ENCODE measurements at places on chromosomes 13 and 19.

DNA sequence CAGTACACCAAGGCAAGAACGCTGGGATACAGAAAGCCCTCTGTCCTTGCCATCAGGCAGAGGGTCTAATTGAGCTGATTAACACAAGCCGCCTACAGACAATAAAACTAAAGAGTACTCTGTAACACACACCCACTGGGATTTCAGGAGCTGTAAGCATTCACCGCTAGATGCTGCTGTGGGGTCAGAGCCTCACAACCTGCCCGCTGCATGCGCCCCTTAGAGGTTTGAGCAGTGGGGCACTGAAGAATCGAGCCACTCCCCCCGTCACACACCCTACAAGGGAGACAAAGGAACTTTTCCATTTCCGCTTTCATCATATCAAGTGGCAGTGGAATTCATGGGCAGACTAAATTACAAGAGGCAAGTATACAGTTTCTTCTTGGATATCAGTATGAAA is 1080.6 kb downstream of the PCDH17 start:
- DNase-seq, result no peak

- DNase-seq, result peak; percentile 21
Observed at GRCh38 chr13:36839281-36839680, 20.3 kb downstream of the RFXAP start.

GRCh38 chr13:33263484-33263883 is 22.1 kb downstream of the STARD13 start:
- DNase-seq, result no peak

DNA sequence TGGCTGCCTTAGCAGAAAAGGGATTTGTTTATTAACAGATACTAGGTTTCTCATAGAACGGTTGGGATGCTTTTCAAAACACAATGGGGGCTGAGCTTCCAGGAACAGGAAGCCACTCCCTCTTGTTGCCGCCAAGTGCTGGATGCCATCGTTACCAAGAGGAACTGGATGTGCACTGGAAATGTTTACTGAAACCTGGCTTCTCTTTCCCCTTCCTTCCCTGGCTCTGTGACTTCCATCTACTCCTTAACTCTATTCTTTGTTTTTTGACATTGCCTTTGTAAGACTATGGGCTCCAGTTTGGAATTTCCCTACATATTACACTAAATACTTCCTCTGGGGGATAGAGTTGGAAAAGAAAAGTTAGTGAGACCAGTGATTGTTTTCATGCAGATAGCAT is 11.7 kb upstream of the KL start:
- no peak for DNase-seq

GRCh38 chr19:30289336-30289735 is 82.8 kb upstream of the ZNF536 start:
- DNase-seq, result no peak

- no peak for DNase-seq
Observed at GRCh38 chr13:43166644-43167457, 143.5 kb downstream of the DNAJC15 start.

DNA sequence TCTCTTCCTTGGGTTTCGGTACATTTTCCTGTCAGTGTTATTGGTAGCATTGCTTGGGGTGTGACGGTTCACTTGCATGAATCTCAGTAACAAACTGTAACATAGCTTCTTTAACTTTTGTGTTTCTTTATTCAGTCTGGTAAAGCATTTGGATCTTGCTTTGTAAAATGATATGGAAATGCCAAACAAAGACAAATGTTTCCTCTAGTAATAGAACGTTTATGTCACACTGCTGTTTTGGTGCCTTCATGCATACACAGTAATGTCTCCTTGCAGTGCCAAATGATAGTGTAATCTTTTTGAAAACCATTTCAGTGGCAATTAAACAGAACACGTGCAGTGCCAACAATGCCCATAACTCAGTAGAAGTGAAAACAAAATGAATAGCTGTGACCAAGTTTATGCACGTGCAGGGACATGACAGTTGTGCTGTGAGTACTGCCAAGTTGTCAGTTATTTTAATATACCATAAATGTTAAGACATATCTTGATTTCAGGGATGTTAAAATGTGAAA is 110.8 kb downstream of the RXFP2 start:
- no peak for DNase-seq

DNA sequence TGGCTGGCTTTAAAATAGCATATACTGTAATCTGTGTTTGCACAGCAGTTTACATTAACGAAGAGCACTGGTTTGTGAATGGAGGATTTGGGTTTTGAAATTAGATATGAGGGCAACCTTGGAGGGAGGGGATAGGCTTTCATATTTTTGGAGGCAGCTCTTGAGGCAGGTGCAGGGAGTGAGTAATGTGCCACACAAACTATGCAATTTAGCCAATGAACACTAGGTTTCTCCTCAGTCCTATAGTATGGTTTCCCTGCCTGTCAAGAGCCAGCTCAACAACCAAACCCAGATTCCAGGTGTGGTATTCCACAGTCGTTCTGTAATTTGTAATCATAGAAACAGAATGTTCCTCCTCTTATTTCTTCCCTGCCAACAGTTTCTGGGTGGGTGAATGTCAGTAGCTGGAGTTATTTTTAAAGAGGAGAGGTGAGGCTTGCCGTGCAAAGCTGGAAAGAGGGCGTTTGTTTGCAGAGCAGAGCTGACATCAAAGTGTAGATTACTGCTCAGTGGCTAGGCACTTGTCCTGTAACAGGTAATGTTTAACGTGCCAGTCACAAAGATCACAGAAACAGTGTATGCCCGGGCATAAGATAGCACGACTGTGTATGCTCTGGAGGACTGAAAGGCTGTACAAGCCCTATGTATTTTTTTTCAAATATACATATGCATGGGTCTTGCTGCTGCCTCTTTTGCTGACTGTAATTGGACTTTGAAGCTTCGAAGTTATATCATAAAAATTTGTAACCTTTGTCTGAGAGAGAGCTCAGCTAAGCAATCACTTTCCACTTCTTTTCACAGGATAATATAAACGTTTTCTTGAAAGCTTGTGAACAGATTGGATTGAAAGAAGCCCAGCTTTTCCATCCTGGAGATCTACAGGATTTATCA is 124.2 kb downstream of the LMO7 start:
- peak; percentile 66 for DNase-seq

- DNase-seq, result no peak
Observed at GRCh38 chr19:55344444-55344843, 4.8 kb downstream of the KMT5C start.

DNA sequence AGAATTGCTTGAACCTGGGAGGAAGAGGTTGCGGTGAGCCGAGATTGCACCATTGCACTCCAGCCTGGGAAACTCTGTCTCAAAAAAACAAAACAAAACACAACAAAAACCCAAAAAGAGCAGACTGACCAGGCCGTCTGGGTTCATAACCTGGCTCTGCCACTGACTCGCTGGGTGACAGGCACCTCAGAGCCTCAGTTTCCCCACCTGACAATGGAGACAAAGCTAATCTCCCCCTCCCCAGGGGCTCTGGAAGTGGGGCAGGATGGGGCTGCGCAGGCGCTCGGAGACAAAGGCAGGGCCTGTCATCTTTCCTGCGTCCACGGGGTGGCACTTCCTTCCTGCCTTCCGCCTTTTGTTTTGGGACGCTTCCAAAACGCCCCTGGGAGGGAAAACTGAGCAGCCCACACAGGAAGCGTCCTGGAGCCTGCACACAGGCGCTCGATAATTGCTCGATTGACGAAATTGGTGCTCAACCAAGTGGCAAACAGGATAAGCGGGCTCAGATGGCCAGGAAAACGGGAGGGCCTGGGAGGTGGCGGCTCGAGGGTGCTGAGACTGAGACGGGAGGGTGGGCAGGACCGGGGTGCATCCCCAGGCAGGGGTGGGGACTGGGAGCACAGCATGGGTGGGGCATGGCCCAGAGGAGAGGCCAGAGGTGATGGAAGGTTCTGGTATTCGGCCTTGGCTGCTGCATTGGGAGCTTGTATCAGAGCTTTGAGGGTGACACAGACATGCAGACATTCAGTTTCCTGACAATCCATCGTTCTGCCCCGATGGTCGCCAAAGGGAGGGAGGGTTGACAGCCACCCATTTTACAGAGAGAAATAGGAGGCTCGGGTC is 17.8 kb downstream of the SPC24 start:
- peak; percentile 52 for DNase-seq

GRCh38 chr13:31761951-31762350 is 22.6 kb downstream of the RXFP2 start:
- no peak for DNase-seq

DNA sequence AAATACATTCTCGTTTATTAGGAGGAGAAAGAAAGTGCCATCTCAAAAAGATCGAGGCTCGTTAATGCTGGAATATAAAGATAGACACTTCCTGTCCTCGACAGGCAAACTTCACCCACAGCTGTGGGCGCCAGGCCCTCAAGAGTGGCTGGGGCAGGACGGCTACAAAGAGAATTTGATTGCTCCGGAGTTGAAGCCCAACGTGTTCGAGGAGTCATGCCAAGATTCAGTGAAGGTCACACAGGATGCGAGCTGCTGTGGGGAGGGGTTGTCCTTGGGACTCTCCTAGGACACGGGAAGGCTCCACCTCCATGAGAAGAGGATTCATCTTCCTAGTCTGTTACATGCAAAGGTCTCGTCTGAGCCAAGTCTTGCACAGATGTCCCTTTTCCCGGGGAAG is 16.3 kb upstream of the PTPRS start:
- no peak for DNase-seq

DNA sequence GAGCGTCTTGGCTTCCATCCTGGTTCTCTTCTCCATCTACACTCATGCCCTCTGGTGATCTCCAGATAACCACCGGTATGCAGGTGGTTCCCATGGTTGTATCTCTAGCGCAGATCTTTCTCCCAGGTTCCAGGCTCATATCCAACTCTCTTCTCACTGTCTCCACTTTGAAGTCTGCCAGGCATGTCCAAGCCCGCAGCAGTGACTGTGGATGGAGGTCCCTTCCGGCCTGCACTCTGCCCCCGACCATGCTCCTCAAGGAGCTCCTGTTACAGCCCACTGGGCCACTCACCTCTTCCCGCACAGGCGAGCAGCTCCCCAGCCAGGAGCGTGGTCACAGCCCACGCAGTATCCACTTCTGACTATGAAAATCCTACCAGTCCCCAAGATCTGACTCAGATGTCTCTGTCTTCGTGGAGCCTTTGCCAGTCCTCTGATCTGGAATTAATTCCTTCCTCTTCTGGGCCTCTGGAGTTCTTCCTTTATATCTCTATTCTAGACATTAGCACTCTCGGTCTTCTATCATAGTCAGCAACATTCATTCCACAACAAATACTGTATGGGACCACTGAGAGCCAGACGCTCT is 100.2 kb downstream of the TEX26 start:
- no peak for DNase-seq

DNA sequence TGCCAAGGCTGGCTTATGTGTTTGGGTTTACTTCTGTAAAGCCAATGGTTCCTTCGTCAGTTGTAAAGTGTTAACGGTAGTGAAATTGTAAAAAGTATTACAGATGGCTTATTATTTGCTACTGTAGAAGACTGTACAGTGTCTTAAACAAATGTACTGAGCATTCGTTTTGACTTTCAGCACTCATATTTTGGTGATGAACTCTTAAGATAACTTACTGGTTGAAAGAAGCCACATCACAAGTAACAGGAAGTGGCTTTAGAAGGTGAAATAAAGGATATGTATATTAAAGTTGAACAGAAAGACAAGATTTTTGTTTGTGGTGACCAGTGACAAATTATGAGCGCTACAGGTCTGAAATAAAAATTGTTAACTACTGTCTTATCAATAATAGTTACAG is 64.2 kb downstream of the URI1 start:
- no peak for DNase-seq

- DNase-seq, result no peak
Observed at GRCh38 chr19:48669903-48670668, 2.7 kb downstream of the NTN5 start.

- peak; percentile 63 for DNase-seq
Observed at GRCh38 chr19:10864538-10864899, 6.8 kb upstream of the CARM1 start.

DNA sequence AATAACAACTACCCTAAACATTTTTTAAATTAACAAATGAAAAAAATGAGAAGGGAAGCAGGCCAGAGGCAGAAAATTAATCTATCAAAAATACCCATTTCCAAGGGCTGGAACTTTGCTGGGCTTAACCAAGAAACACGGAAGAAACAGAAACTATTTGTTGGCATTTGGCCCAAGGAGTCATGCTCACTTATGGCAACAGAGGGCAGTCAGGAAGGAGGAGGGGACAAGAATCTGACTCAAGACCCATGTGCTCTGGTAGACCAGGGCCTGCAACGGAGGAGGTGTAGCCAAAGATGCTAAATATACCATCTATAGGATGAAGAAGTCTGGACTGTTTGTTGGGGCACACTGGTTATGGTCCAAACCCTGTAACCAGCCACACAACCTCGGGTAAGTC is 496.7 kb downstream of the COG6 start:
- peak; percentile 59 for DNase-seq

- no peak for DNase-seq
Observed at GRCh38 chr19:34692549-34692948, 15.1 kb downstream of the ZNF302 start.

GRCh38 chr19:38224014-38224862 is at the start of gene DPF1:
TSS of gene DPF1 (minus strand) at chr19:38224222. CDS start at chr19:38224142, 80 bp downstream.
- peak; percentile 56 for DNase-seq

DNA sequence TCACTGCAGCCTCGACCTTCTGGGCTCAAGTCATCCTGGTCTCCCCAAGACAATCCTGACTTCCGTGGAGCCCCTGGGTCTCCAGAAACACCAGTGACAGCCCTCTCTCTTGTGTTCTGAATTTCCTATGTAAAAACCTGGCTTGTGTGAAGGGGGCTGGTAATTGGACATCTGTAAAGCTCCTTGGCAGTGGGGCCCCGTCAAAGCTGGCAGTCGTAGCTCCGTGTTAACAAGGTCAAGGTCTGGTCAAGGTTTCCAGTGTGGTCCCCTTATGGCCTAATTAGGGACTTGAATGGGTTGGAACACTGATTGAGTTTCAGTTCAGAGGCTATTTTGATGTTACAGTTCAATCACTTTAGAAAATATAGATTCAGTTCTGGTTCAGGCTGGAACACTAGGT is 32.8 kb upstream of the NDUFS7 start:
- no peak for DNase-seq

DNA sequence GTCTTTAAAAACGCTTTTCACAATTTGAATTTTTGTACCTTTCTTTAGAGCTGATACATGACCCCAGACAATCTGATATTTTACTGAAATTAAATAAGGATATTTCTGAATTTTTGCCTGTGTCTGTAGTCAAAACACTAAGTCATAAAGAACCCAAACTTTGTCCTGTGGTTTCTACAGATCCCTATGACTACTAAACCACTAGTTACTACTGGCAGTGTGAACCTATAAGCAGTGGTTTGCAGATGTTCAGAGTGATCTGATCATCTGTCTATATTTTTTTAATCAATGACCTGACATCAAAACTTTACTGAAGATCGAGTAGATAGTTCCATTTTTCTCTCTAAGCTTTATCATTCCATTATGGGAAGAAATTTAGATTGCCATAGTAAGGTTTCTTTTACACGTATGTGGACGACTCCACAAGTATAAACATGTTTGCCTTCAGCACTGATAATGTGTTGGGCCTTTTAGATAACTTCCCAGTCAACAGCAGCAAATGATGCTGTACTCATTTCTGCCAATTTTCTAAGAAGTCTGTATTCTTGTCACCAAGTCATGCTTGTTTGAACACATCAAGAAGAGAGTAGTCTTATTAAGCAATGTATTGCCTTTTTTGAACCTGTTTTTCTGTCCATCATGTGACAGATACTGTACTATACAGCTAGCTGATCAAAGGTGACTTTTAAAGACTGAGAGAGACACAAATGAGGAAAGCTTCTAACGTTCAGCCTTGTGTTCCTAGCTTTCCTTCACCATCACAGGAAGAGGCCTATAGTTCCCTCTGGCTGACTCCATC is 21.8 kb downstream of the POLR1D start:
- DNase-seq, result no peak

GRCh38 chr19:21584537-21584936 is 79.1 kb downstream of the ZNF429 start:
- no peak for DNase-seq

- DNase-seq, result no peak
Observed at GRCh38 chr13:67064920-67065319, 165.2 kb downstream of the PCDH9 start.

Data from kidney glomerular epithelial cell (primary cell).